ENCODE measurements at places on chromosomes 11 and 22.
A peak's percentile ranks its signal among the peaks of the same experiment; 100 is the strongest.

DNA sequence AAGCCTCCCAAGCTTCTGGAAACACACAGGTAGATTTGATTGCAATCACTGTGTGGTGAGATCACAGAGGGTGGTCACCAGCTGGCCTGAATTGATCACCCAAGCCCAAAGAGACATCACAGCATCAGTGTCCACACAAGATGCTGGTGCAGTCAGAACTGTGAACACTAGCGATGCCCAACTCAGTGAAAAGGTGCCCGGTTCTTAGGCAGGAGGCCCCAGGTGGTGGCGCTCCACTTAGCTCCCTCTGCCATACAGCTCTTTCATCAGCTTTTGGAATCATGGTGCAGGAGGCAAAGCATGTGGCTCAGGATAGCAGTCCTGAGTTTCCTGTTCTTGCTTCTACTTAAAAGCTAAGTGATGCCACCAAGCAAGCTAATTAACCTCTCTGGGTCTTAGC lies 11.1 kb downstream of the DGCR2 start:
- peak; percentile 60 for DNase-seq

DNA sequence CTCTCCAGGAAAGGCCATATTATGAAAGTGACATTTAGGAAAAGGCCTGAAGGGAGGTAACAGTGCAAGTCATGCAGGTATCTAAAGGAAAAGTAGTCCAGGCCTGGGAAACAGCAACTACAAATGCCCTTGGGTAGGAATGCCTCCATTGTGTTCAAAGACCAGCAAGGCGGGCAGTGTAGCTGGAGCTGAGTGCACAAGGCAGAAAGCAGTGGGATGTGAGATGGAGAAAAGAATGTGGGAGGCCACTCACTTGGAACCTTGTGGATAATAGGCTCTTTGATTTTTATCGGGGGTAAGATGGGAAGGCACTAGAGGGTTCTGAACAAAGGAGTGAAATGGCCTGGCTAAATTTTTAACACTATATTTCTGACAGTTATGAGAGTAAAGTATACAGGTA lies 188.6 kb downstream of the PGR start:
- DNase-seq, result no peak

GRCh38 chr11:123491241-123491640 lies 61.2 kb downstream of the GRAMD1B start:
- DNase-seq, result no peak

DNA sequence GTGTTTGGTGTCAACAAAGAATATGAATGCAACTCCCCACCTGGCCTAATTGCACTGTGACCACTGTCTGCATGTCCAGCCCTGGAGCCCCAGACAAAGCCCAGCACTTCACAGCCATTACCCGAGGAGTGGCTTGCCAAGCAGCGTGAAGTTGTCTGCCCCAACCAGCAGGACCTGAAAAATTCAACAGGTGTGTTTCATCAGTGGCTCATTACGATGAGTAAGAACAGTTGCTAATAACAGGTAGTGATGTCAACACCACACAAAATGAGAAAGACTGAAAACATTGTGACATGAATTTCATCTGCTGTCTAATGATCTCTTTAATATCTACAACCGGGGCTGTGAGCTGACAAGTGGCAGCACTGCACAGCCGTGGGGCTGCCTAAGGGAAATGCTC lies 10.3 kb downstream of the MRPL21 start:
- DNase-seq, result no peak

DNA sequence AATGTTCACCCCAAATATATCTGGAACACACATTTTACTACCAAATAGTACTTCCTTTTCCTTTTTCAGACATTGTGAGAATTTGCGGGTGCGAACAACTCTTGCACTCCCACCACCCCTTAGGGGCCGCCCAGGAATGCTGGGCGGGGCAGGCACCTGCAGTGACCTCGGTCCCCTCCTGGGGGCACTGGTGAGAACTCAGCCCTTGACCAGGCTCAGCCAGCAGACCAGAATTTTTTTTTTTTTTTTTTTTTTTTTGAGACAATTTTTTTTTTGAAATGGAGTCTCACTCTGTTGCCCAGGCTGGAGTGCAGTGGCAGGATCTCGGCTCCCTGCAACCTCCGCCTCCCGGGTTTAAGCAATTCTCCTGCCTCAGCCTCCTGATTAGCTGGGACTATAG lies 75.8 kb downstream of the ARHGAP8 start:
- peak; percentile 66 for DNase-seq

GRCh38 chr22:50705219-50705691 lies 32.6 kb downstream of the SHANK3 start:
- peak; percentile 97 for DNase-seq

DNA sequence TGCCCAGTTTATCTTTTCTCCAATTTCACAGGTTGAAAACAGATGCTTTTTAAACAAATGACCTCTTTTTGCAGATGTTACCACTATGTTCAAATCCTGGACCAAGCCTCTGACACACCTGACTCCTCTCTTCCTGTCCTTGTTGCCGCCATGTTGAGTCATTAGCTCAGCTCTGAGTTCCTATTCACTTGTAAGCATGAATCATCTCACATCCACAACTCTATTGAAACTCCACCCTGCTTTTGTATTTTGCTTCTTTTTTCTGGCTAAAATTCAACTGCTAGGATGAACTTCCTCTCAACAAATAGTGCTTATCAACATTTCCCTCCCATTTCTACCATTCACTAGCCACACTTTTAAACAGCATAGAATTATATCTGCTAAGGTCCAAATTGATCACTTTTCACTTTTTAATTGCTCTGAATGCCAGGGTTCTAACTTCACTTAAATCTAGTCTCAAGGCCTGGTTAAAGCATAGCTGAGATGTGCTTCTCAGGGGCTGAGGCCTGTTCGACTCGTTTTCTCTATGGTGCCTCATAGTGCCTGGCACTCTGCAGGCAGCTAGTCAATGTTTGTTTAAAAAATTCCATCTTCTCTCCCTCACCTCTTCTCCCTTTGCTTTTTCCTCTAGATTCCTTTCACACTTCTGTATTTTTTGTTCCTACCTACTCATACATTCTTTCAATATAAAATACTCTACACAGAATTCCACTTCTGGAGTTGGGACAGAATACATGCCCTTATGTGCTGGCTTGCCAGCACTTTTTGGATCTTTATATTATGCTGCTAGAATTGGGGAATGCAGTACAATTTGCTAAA lies 3.9 kb downstream of the JOSD1 start:
- no peak for DNase-seq

- no peak for DNase-seq
Measured at GRCh38 chr11:99601179-99601578, 580.4 kb downstream of the CNTN5 start.

GRCh38 chr11:17209939-17210245 lies 2.1 kb upstream of the PIK3C2A start:
- no peak for DNase-seq

GRCh38 chr11:73972187-73972586 lies 10.5 kb downstream of the UCP2 start:
- DNase-seq, result no peak

DNA sequence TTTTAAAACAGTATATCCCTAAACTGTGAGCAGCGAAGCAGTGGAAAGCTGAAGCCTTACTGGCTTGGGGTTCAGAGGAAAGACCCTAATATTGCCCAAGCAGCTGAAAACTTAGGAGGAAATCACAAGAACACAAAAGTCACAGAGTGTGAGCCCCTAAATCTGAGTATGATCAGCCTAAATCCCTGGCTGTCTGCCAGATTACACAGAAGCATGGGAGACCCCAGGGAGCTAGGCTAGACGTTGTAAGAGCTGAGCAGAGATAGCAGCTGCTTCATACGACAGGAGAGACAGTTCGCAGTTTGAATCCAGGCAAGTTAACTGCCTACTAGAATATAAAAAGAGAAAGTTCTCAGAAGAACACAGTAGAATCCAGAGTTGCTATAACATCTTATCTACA lies 81.2 kb downstream of the PACS1 start:
- no peak for DNase-seq

- no peak for DNase-seq
Measured at GRCh38 chr11:63845911-63846310, 7.0 kb downstream of the MARK2 start.

- DNase-seq, result no peak
Measured at GRCh38 chr11:64684357-64684756, 38.6 kb downstream of the NRXN2 start.

DNA sequence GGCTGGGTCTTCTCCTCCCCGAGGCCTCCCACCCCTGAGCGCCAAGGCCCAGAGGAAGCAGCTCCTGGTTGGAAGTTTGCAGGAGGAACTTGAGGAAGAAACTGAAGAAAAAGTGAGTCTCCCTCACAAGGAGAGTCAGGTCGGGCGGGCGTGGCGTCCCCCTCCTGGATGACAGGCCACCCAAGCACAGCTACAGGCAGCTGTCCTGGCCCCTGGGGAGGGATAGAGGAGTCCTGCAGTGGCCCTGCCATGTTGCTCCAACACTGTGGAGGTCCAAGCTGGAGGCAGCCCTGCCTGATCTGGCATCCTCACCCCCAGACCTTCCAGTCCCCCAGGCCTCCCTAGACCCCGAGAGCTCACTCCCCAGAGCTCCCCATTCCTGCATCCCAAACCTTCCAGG lies 1150.1 kb downstream of the BRD1 start:
- no peak for DNase-seq

GRCh38 chr11:8098361-8098760 lies 17.4 kb downstream of the TUB start:
- no peak for DNase-seq

DNA sequence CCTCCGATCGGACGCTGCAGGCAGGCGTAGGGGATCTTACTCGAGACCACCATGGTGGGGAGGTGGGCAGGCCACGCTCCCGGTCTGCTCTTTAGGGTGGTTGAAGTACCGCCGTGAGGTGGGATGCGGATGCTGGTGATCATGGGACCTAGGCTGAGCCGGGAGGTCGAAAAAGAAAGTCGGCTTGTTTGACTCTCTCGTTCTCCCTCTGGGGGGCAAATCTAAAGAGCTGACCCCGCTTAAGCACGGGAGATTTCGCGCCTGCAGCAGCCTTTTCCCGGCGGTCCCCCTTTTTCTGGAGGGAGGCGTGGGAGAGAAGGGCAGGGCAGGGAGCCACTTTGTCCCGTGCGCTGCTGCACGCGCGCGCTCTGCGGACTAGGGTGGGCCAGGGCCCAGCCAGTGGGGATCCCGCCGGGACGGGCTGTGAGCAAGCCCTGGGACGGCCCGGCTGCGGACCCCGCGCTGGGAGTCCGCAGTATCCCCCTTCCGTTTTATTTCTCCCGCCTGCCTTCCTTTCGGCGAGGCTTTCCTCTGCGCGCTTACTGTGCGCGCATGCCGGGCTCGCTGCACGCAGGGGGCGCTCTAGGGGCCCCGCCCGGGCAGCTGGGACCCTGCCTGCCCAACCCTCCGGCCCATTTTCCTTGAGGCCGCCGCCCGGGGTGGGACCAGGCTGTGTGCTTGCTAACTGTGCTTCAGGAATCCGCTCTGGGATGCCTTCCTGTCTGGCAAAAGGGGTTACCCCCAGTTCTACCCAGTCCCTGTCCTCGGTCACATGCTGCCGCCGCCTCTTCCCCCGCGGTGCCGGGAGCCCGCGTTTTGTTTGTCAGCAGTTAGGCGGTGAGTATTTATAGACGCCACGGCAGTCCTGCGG lies 81.0 kb downstream of the PRR5L start:
- peak; percentile 87 for DNase-seq

DNA sequence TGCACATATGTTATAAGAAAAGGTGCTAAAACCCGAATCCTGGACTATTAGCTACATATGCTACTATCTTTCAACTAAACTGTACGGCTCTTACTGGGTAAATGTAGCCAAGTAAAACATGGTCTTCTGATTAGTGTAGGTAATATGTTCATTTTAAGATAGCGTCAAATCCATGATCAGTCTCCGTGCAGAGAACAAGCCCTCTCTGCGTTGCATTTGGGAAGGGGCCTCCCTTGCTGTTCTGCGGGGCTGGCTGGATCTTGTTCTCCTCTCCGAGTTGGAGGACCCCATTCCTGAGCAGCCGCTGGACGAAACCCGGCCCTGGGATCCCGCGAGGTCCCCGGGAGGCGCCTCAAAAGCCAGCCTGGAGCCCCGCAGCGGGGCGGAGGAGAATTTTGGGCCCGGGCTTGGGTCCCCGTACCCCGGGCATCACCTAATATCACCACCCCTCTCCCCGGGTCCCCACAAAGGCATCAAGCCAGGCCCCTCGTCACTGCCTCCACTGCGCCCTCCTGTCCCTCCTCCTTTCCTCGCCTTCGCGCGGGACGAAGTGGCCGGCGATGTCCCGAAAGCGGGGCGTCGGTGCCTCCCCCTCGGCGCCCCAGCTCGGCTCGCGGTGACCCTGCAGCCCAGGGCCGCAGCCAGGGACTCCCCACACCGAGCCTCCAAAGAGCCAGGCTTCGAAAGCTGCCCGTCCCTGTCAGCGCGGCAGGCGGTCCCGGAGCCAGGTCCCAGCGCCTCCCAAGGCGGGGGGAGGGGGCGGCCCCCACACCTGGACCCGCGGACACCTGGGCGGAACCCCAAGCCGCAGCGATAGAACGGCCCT lies 54.5 kb upstream of the FBXO3 start:
- DNase-seq, result peak; percentile 60

DNA sequence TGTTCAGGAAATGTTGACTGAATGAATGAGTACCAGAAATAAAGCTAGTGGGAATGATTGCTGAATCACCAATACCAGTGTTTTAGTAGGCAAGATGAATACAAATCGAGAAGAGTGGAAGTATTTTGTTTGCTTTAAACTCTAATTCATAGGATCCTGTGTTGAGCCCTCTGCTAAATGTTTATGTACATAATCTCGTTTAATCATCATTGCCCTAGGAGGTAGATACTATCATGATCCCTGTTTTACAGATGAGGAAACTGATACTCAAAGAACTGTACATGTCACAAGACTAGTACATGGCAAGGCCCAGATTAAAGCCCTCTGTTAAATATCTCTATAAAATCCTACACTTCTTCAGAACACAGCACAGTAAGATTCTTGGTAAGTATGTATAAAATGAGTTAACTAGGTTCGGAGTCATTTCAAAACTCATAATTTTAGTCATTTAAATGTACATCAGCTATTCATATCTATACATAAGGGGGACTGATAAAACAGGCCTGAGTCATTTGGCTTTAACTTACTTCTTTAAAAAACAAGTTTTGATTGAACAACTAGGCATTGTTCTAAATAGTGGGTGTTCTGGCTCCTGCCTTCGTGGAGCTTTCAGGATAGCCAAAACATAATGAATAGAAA lies 97.1 kb downstream of the EXT2 start:
- DNase-seq, result no peak

GRCh38 chr11:44949160-44950030 lies 1.3 kb downstream of the TP53I11 start:
- DNase-seq, result peak; percentile 87

- no peak for DNase-seq
Measured at GRCh38 chr11:71955898-71956456, 27.1 kb downstream of the RNF121 start.

- DNase-seq, result no peak
Measured at GRCh38 chr11:101715281-101715680, 131.5 kb upstream of the TRPC6 start.

DNA sequence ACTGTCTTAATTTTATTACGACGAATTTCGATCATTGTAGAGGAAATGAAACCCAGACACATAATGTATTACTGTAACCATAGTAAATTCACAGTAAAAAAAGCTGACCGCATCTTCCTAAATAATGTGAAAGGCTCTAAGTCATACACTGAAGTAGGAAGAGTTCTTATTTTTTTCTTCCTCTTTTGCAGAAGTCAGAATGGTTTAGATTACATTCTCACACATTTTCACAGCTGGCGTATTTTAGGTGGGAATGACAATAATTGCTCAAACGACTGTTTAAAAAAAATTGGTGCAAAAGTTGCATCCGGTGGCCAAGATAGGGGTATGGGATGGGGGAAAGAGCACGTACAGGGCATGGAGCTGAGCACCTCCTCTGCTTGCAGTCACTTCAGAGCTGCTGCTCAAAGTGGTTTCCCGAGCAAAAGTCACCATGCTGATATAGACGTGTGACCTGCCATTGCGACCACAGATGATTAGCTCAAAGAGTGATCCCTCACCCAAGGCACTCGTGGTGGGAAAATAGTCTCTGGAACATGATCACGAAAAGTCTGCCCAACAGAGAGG lies 35.3 kb downstream of the MMP13 start:
- no peak for DNase-seq
